ENCODE measurements at places on chromosomes 5 and 9.

DNA sequence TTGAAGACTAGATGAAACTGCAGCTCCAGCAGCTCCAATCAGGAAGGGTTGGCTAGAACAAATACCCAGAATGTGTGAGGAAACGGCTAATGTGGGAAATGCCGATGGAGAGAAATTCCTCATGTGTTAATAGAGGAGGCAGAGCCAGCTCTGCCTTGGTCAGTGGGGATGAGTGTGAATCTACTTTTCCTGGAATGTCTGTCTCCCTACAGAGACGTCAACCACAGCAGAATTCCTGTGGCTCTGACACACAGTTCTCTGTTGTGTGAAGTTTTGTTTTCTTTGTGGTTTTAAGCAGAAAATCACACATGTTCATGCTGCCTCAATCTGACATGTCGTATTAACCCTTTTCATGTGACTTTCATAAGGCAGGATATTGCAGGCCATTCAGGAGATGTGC, 476.6 kb upstream of the WWC1 start:
- no peak for DNase-seq

GRCh38 chr5:62316176-62316502, 10.1 kb downstream of the KIF2A start:
- DNase-seq = no peak

DNA sequence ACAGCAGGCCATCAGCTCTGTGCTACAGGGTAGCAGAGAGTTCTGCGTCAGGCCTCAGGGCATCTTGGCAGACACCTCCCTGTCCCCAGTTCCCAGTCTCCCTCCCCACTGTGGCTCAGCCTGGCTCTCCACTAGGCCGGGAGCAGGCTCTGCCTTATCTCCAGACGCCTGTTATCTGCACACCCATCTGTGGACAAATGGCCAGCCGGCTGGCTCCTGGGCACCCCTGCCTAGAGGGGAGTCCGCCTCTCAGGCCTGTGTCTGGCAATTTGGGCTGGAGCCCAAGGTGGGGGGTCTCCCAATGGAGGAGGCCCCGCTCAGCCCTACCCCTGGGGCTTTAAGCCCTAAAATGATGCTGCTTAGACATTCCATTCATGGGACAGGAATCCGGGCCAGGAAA, 39.2 kb upstream of the HAND1 start:
- DNase-seq = no peak

DNA sequence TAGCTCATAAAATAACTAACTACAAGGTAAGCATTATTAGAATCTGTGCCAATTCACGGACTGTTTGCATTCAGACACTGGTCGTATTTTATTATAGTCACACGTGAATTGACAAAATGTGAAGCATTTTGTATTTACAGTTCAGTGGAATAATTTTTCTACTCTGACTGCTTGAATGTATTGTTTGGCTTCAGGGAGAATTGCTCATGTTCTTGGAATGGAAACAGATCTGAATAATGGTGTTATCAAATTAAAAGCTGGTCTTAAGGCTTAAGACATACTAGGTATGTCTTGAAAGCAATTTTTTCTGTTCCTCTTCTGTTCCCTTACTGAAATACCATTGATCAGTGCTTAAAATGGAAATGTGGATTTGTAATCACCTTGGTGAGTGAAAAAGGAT, 543.7 kb upstream of the TLE4 start:
- DNase-seq = no peak

- DNase-seq = no peak
These were observed 165.8 kb upstream of the MAP3K1 start for GRCh38 chr5:56649569-56649968.

DNA sequence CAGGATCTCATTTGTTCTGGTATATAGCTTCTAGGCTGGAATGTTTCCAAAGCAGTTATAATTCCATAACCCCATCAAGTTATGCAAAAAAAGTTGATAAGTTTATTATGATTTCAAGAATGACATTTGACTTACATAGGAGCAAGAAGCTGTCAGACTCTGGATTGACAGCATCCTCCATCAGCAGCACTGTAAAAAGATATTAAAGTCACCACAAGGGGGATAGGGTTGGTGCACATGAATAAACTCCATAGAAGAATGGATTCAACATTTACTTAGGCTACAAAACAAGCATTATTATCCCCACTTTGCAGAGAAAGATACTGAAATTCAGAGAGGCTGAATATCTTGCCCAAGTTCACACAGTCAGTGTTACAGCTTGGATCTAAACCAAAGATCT, 208.9 kb upstream of the SLC30A5 start:
- DNase-seq = no peak

DNA sequence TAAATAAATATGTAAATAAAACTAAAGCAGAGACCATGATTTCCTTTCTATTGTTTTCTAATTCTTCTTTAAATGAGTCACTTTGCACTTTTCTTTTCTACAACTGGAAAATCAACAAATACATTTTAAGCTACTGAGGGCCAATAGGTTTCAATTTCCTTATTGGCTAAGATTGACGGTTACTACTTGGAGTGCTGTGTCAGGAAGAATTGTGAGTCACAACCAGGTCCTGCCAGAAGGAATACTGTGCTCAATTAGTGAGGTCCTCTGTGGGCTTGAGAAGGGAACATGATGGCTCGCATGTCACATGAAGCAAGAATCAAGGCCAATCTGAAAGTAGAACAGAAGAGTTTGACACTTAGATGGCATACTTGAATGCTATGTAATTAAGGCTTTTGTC, 110.8 kb downstream of the HMHB1 start:
- DNase-seq = no peak

Data from lower leg skin (tissue), 4 donors.